ENCODE measurements at places on chromosomes 3 and 15. TPM values are rescaled to one million over a fixed set of nuclear protein-coding genes. Genes with fewer than 3 reads are reported as not detected.

- peak; percentile 87 for DNase-seq
These were observed 8.3 kb upstream of the SLC9C1 start for GRCh38 chr3:112302150-112302830.

GRCh38 chr15:73838831-73839426 lies 34.4 kb upstream of the TBC1D21 start:
- DNase-seq: no peak

- DNase-seq: no peak
These were observed 30.1 kb upstream of the KY start for GRCh38 chr3:134680796-134681521.

Gene PLA2G4D
- total RNA-seq: not detected

DNA sequence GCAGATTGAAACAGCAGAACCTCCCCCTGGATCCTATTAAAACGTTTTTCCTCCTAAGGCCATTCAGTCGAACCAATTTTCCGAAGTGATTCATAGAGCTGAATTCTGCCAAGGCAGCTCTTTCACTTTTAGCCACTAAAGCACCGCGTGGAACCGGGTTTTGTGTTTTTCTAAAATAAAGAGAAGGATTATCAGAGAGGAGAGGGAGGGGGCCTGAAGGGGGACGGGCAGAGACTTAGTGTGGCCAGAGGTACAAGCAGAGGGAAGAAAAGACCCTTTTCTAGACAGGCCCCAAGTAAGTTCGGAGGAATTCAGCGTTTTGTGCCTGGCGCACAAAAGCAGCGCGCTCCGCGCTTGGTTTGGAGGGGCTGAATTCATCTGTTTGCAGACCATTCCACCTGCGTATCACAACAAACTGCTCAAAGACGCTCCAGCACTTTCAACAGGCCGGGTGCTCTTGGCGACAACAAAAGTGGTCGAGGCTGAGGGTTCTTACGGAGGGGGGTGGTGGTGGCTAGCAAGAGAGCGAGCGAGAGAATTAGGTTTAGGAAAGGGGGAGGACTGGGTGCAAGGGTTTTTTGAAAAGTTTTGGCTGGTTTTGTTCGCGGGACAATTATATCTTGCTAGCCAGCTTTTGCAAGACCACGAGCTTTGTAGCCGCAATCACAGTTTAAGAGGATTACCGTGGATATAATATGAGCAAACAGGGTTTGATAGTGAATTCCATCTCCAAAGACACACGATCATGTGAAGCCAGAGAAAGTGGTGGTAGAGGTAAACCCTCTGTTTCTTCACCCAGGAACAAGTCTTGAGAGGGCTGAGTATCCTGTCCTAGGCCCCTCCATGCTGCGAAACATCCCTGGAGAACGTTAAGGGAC lies 1.2 kb upstream of the FEZF2 start:
- DNase-seq: peak; percentile 3

- DNase-seq: peak; percentile 99
These were observed 43.9 kb downstream of the BHLHE40 start for GRCh38 chr3:5022966-5023776.

Gene CAMK1
- 27.6 TPM for total RNA-seq

DNA sequence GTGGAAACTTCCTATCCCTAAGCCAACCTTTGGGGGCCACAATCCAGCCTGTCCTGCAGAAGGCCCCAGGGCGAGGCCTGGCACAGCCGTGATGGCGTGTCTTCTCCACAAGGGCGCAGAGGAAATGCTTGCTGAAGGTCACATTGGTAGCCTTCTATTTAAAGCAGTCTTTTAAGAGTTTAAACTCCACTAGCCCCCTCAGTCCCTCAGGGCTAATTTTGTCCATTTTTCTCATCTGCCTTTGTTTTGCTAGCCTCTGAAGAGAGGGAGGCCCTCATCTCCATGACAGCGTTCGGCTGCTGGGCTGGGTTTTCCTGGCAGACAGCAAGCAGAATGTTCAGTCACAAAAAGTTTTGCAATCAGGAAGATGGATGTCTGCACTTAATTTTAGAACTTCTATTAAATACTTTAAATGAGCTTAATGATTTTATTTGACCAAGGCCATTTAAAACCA lies 40.8 kb downstream of the RARB start:
- DNase-seq: peak; percentile 84

- no peak for DNase-seq
These were observed 25.9 kb upstream of the SNRK start for GRCh38 chr3:43260412-43260811.

GRCh38 chr3:180678231-180678630 lies 1.1 kb downstream of the CCDC39 start:
- no peak for DNase-seq

Gene OXSM
- 8.2 TPM for total RNA-seq

- DNase-seq: peak; percentile 30
These were observed 404.4 kb upstream of the MDFIC2 start for GRCh38 chr3:70716832-70717231.

Gene HHATL
- total RNA-seq: not detected

- peak; percentile 98 for DNase-seq
These were observed 158.5 kb upstream of the TPM1 start for GRCh38 chr15:62883938-62884479.

DNA sequence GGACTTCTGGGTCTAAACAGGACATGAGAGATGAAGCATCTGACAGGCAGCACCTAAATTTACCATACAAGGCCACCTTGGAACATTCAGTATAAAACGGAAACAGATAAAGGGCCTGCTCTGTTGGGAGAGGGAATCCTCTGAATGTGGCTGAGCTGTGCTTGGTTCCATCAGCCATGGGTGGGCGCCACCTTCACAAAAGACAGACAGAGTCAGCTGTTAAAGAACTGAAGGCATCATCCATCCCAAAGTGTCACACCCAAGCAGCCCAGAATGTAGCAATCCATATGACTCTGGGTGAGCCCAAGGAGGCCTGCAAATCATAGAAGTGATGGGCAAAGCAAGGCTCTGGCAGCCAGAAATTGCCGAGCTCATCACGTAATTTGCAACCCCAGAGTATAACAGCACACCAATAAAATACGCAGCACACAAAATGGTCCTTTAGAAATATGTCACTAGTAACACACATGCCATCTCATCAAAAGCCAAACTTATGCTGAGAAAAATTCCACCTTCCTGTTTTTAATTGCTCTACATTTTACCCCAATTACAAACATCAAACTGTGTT lies 24.8 kb upstream of the RBP1 start:
- no peak for DNase-seq

Gene CPLX3
- total RNA-seq: not detected

Gene OR5K1
- total RNA-seq: not detected

Gene ZNF80
- total RNA-seq: not detected
